ENCODE measurements at places on chromosomes 5 and 9. TPM values are rescaled to one million over a fixed set of nuclear protein-coding genes. Genes with fewer than 3 reads are reported as not detected.

DNA sequence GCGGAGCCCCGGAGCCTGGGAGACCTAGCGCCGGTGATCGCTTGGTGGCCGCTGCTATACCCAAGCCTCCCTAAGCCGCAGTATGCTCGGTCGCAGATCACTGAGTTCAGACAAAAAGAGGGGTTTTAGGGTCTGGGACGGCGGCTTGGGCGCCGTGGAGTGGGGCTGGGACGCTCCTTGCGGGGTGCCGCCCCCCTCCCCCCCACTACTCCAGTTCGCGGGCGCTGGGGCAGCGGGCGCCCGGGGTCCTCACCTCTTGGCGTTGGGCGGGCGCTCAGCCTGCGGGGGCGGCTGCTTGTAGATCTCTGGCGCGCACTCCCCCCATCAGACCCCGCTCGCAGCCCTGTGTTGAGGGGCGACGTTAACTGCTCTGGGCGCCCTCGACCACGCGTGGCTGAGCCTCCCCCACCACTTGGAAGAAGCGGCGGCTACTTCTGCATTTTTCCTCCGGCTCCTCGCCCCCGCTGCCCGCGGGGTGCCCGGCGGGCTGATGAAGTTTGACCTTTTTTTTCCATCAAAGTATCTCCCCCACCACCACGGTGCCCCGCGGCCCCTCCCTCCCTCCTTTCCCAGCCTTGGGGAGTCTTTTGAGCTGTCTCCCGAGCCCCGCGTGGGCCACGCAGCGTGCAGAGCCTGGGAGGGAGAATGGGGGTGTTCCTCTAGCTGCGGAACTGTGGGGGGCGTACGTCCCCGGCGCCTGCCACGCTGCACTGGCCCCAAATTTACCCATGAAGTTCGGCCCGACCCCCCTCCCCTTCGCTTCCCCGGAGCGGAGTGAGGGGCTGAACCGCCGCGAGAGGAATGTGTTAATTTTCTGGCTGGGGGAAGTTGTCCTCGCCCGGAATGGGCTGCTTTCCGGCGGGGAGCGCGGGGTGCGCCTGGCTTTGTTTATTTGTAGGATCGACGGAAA, 1.2 kb downstream of the CXXC5 start:
- peaks cover 44% of the 10 kb centered on the region for H3K4me1 ChIP-seq
- peak overlapping the region; percentile 96 for H3K4me3 ChIP-seq
- peak overlapping the region; percentile 80 for H3K27ac ChIP-seq
- H3K27me3 ChIP-seq: peaks cover 40% of the 10 kb centered on the region

- H3K36me3 ChIP-seq: no peaks in the 10 kb centered on the region
- DNase-seq: peak; percentile 51
- H3K4me3 ChIP-seq: peak overlapping the region; percentile 99
- peaks cover 25% of the 10 kb centered on the region for H3K4me1 ChIP-seq
- peak overlapping the region; percentile 94 for H3K27ac ChIP-seq
Observed at GRCh38 chr9:137619240-137620047, 639 bp downstream of the EHMT1 start.

DNA sequence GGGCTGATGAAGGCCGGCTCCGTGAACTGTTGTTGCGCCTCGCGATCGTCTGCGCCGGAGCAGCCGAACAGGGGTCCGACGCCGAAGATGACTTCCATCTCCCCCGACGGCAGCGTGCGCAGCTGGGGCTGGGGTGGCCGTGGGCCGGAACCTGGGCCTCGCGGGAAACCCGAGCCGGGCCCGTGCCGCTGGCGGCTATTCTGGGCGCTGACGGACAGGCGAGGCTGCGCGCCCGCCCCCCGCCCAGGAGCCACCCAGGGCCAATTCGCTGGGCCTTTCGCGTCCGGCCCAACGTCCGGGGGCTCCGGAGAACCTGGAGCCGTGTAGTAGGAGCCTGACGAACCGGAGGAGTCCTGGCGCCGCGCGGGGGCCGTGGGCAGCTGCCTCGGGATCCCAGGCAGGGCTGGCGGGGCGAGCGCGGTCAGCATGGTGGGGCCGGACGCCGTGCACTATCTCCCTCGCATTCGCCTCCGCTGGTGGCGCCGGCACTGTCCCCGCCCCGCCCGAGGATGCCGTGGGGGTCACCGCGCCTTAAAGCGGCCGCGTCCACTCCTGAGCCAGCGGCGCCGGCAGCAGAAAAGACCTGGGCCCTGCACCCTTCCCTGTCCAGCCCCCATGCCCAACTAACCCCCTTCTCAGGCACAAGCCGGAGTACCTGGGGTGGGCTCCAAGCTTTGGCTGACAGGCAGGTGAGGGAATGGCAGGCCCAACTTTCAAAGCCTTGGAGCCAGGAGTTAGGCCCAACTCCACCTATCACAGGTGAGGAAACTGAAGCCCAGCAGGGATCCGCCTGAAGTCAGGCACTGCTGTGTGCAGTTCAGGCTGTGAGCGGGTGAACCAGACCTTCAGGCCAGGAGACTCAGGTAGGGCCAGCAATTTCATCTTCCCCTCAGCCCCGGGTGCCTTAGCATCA, at the start of gene PROB1:
Gene PROB1 (minus strand): TSS at position 451 of the 913 bp plus-strand sequence. CDS start 23 bp downstream, at position 428.
- peaks cover 44% of the 10 kb centered on the region for H3K27me3 ChIP-seq
- DNase-seq: peak; percentile 63
- peaks cover 4% of the 10 kb centered on the region for H3K4me1 ChIP-seq
- H3K36me3 ChIP-seq: no peaks in the 10 kb centered on the region
- no peak within 1 kb of the TSS for H3K27ac ChIP-seq

DNA sequence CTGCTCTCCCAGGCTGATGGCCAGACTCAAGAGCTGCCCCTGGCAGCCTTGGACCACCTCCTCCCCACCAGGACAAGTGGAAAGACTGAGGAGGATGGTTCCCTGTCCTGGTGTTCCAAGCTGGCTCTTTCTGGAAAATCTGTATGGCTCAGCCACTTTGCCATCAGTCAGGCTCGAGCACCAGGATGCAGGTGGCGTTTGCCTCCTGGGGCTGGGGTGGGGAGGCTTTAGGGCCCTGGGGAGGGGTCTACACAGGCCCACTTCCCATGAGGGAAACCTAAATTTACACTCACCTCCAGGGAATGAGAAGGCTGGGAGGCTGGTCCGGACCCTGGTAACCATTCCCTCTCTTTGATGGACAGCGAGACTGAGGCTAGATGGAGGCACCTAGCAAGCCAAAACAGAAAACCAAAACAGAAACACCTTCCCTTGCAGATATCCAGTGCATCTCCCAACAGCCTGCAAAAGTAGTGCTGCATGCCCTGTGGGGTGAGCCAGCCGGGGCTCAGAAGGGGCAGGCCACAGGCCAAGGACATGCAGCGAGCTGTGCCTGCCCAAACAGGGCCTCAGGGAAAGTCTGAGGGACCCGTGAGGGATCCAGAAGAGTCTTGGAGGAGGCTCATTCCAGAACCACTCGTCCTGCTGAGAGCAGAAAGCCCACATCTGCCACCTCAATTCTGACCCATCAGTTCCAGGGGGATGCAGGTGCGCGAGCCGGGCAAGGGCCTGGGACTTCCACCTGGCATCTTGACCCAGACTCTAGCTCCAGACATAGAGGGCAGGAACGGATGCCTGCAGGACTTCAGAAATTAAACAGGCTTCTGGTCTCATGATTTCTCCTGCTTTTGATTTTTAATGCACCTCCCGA, 5.4 kb upstream of the CSF2 start:
- no peaks in the 10 kb centered on the region for H3K4me1 ChIP-seq
- H3K27me3 ChIP-seq: no peaks in the 10 kb centered on the region
- DNase-seq: no peak
- H3K27ac ChIP-seq: no peak overlapping the region
- no peak overlapping the region for H3K4me3 ChIP-seq

GRCh38 chr9:126708178-126708577, 94.5 kb downstream of the LMX1B start:
- no peaks in the 10 kb centered on the region for H3K36me3 ChIP-seq
- H3K27ac ChIP-seq: no peak overlapping the region
- no peak for DNase-seq
- H3K4me1 ChIP-seq: peaks cover 3% of the 10 kb centered on the region
- peaks cover 26% of the 10 kb centered on the region for H3K27me3 ChIP-seq

GRCh38 chr5:148214665-148215185, 11.9 kb downstream of the SPINK6 start:
- DNase-seq: no peak
- no peaks in the 10 kb centered on the region for H3K4me1 ChIP-seq
- H3K27me3 ChIP-seq: no peaks in the 10 kb centered on the region
- no peak overlapping the region for H3K27ac ChIP-seq
- H3K36me3 ChIP-seq: no peaks in the 10 kb centered on the region
- no peak overlapping the region for H3K4me3 ChIP-seq

DNA sequence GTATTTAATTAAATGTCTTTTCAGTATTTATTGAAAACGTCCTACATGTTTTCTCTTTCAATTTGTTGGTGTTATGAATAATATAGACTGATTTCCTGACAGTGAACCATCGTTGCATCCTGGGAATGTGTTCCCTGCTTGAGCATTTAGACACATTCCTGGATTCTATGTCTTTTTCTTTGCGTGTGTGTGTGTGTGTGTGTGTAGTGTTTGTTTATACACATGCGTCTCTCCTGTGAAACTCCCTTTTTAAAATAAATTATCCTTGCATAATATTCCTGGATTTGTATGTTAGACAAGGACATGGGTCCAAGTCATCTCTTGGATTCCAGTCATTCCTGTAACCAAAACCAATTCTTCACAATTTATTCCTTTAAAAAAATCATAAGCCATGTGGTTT, 153.4 kb downstream of the HSPA4 start:
- H3K27me3 ChIP-seq: no peaks in the 10 kb centered on the region
- H3K4me1 ChIP-seq: no peaks in the 10 kb centered on the region
- H3K4me3 ChIP-seq: no peak overlapping the region
- no peak overlapping the region for H3K27ac ChIP-seq
- DNase-seq: no peak

- no peaks in the 10 kb centered on the region for H3K27me3 ChIP-seq
- DNase-seq: no peak
- no peaks in the 10 kb centered on the region for H3K4me1 ChIP-seq
- H3K27ac ChIP-seq: no peak overlapping the region
- no peak overlapping the region for H3K4me3 ChIP-seq
Observed at GRCh38 chr5:54556141-54556540, 38.6 kb downstream of the SNX18 start.

DNA sequence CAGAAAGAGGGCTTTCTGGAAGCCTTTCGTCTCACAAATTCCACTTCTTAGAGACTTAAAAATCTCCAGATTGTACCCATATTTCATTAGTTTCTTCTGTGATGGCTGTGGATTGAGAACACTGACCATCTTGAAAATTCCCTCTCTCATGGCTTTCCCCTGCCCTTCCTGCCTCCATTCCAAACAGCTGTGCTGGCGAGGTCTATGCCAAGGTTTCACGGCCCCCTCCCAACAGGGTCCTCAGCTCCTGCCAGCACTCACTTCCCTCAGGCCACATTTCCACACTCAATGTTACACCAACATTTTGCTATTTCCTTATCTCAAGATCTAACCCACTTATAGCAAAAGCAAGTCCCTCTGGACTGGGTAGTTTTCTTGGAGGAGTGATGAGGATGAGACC, 40.3 kb upstream of the EQTN start:
- H3K36me3 ChIP-seq: no peaks in the 10 kb centered on the region
- H3K4me1 ChIP-seq: peaks cover 24% of the 10 kb centered on the region
- H3K27me3 ChIP-seq: no peaks in the 10 kb centered on the region

- DNase-seq: no peak
- H3K36me3 ChIP-seq: no peaks in the 10 kb centered on the region
- H3K27ac ChIP-seq: no peak overlapping the region
- no peak overlapping the region for H3K4me3 ChIP-seq
Observed at GRCh38 chr9:85534340-85534739, 207.4 kb downstream of the AGTPBP1 start.

GRCh38 chr9:105535920-105536668, 21.8 kb upstream of the FKTN start:
- H3K27me3 ChIP-seq: no peaks in the 10 kb centered on the region
- H3K4me3 ChIP-seq: no peak overlapping the region
- no peak overlapping the region for H3K27ac ChIP-seq
- no peaks in the 10 kb centered on the region for H3K4me1 ChIP-seq
- H3K36me3 ChIP-seq: no peaks in the 10 kb centered on the region

DNA sequence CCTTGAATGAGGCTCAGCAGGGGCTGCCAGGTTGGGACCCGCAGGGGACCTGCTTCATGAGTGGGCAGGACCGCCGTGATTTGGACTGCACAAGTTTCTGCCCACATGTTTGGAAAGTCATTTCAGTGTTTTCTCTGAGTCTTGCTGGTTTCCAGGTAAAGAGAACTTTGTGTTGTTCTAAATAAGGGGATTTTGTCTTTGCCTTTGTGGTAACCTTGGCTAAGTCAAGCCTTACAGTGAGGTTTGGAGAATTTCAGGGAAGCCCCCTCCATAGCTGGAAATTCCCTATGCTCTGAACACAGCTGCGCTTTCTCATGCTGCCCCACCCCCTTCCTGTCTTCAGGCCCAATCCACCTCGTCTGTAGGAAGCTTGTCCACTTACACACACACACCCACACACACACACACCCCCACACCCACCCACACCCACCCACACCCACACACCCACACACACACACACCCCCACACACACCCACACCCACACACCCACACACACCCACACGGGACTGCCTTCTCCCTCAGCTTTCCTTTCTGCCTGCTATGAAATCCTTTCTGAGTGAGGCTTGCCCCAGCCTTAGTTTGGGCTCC, 270.1 kb downstream of the HSPA4 start:
- H3K27me3 ChIP-seq: no peaks in the 10 kb centered on the region
- H3K4me3 ChIP-seq: no peak overlapping the region
- H3K27ac ChIP-seq: no peak overlapping the region
- DNase-seq: no peak
- H3K36me3 ChIP-seq: no peaks in the 10 kb centered on the region

- no peaks in the 10 kb centered on the region for H3K36me3 ChIP-seq
- H3K27me3 ChIP-seq: peaks cover 28% of the 10 kb centered on the region
- H3K4me1 ChIP-seq: peaks cover 16% of the 10 kb centered on the region
- DNase-seq: no peak
Observed at GRCh38 chr9:113350107-113350661, 843 bp downstream of the BSPRY start.

DNA sequence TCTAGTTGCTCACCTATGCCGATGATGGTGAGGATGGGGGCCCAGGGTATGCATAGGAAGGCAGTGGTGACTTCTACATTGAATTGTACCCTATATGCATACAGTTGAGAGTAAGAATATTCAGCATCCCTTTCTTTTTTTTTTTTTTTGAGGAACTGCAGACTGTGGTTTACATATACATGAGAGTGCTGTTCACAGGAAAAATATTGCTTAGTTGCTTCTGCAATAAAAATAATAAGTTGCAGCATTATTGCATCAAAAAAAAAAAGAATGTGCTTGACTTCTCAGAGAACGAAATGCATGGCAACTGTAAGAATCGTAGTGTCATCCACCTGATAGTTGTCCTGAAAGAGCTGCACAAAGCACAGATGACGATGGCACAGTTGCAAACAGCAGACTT, 52.8 kb downstream of the PTCD2 start:
- H3K27ac ChIP-seq: no peak overlapping the region
- H3K4me3 ChIP-seq: no peak overlapping the region
- no peak for DNase-seq
- no peaks in the 10 kb centered on the region for H3K27me3 ChIP-seq
- no peaks in the 10 kb centered on the region for H3K36me3 ChIP-seq

- peaks cover 14% of the 10 kb centered on the region for H3K4me1 ChIP-seq
- DNase-seq: no peak
- H3K4me3 ChIP-seq: no peak overlapping the region
- no peaks in the 10 kb centered on the region for H3K36me3 ChIP-seq
- H3K27me3 ChIP-seq: no peaks in the 10 kb centered on the region
Observed at GRCh38 chr5:38414348-38414747, 142.1 kb downstream of the LIFR start.

Gene CAVIN4
- 6.0 TPM for total RNA-seq

Gene LHX6
- total RNA-seq: 1.0 TPM

Gene PCDHB12
- total RNA-seq: 3.7 TPM

Gene MYMK
- total RNA-seq: not detected

Gene IRX2
- 25.3 TPM for total RNA-seq

Gene ASPN
- not detected for total RNA-seq

Gene SLC34A3
- not detected for total RNA-seq

Measured in GM23338 (cell line).